ENCODE measurements at places on chromosomes 3 and 15.

GRCh38 chr3:43618142-43618541 is 3.7 kb downstream of the ANO10 start:
- no peak for DNase-seq

GRCh38 chr3:8657804-8658305 is 13.3 kb upstream of the SSUH2 start:
- DNase-seq, result no peak

- no peak for DNase-seq
These were observed 97.8 kb downstream of the NUP210 start for GRCh38 chr3:13322324-13322723.

GRCh38 chr15:68213991-68214837 is 9.1 kb upstream of the CALML4 start:
- no peak for DNase-seq

DNA sequence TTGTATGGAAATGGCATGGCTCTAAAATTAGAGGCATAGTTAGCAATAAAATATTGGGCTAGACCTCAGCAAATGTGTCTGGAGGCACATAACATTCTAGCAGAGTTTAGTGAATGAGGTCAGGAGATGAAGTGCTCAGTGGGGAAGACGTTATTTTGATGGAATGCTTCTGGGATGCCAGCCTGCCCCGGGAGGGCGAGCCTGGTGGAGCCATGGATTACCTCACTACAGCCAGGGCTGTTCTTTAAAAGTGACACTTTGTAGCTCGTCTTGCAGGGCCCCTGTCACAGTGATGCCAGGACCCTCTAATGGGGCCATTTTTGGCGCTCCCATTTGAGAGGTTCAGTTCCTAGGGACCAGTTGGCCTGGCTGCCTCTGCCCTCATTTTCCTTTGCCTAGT is 48.5 kb downstream of the PXYLP1 start:
- no peak for DNase-seq

DNA sequence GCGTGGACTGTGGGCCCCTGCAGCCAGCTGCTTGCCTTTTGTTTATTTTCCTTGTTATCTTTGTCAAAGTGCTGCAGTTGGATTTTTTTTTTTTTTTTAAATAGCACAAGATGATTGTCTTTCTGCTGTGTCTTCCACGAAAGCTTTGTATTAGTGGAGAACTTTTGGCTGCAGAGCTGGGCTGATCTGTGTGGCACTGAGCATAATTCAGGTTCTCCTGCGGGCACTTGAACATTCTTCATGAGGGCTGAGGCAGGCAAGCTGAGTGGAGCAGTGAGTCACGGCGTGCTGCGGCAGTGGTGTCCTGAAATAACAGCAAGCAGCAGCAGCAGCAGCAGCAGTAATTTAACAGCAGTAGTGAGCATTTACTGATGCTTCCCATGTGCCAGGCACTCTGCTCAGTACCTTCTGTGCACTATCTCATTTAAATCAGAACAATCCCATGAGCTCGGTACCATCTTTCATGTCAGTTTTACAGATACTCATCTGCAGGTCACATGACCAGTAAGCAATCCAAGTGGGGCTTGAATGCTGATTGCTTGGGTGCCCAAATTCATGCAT is 45.8 kb downstream of the MITF start:
- DNase-seq, result peak; percentile 11

GRCh38 chr3:52084216-52084945 is 28.0 kb upstream of the DUSP7 start:
- no peak for DNase-seq

DNA sequence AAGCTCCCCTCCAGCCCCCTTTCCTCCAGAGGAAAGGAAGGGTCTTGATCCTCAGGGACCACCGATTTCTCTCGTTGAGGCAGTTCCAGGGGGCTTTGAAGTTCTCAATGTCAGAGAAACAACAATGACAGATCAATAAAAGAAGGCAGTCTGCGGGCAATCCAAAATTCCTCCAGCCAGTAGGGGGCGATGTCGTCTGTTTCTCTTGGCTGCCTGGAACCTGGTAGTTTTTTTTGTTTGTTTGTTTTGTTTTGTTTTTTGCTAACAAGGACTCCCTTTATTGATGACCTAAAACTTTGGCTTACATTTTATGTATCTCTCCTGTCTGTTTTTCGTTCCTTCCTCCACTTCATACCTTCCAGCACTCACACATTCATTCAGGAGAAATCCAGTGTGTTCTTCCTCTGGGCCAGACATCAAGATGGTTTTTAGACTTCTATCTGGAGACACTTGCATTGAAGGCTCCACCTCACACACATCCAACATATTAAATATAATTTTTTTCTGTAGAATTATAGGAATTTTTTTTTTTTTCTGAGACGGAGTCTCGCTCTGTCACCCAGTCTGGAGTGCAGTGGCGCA is 276.6 kb downstream of the RPLP1 start:
- DNase-seq, result no peak

- DNase-seq, result peak; percentile 41
These were observed at the start of gene FSTL1 for GRCh38 chr3:120450600-120451271. Gene FSTL1, minus strand, starts transcription at chr3:120450992. Its CDS starts 246 bp downstream, at chr3:120450746.

GRCh38 chr15:57036352-57036751 is 117.9 kb downstream of the TCF12 start:
- DNase-seq, result no peak

DNA sequence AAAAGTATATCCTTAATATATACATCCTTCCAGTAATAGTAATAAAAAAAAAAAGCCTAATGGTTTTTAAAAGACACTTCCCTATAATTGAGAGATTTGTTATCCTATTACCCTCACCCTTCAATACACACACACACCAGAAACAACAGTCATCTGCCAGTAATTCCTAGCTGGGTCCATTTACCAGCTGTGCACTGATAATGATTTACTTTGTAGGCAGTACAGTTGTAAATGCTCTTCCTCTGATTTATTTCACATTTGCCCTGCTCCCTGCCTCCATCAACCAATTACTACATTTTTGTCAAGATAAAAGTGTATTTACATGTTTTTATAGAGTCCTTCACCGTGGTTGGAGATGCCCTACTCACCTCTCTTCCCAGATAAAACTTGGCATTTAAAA is 12.4 kb downstream of the TPM1 start:
- DNase-seq, result no peak

DNA sequence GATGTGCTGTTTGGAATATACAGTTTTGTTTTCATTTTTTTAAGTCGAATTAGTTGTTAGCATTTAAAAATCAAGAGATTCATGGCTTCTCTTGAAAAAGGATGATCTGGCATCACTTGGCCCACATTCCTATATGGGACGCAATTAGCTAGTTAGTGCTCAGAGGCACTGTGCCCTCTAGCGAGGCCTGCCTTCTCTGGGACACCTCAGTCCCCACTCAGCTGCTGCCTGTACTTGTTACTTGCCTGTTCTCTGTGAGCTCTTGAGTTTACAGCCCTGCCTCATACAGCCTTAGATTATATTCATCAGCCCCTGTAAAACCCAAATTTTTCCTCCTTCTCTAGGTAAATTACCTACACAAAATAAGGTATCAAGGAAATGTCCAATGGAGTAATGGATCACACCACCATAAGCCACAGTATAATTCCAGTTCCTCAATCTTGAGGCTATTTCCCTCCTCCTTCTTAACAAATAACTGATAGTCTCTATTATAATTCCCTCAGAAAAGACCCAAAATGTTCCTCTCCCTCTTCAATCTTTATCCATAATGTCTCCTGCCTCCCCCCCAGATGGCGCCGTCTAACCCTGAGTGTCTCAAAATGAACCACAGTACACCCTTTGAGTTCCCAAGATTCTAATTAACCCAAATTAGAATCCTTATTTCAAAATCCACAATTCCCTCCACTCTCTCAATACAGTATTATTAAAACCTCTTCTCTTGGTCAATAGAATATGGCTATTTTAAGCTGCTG is 2.7 kb downstream of the ZMAT3 start:
- DNase-seq, result no peak

DNA sequence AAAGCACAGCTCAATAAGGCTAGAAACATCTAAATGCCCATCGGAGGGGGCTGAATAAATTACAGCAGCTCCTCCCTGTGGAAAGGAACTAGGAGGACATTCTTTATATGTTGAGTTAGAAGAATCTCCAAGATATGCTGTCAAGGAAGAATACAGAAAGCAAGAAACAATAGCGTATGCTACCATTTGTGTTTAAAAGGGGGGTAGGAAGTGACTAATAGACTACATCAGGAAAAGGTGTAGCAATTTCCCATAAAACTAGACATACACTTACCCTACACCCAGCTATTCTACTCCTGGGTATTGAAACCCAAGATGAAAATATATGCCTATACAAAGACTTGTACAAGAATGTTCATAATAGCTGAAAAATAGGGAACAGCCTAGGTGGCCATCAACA is 21.6 kb downstream of the SEC61A1 start:
- no peak for DNase-seq
